GM19239 (cell line): ENCODE measurements at places on chromosomes 5 and 9.
A peak's percentile ranks its signal among the peaks of the same experiment; 100 is the strongest.

- DNase-seq, result no peak
Measured at GRCh38 chr5:91487420-91487819, 104.3 kb upstream of the ARRDC3 start.

GRCh38 chr5:72108202-72109061, 1.2 kb downstream of the MAP1B start:
- peak; percentile 34 for DNase-seq

GRCh38 chr9:134669399-134669955, 27.9 kb downstream of the COL5A1 start:
- no peak for DNase-seq

GRCh38 chr5:180104168-180104530, 32.6 kb upstream of the RNF130 start:
- DNase-seq, result no peak

- DNase-seq, result no peak
Measured at GRCh38 chr5:19179571-19179970, 808.4 kb downstream of the CDH18 start.

DNA sequence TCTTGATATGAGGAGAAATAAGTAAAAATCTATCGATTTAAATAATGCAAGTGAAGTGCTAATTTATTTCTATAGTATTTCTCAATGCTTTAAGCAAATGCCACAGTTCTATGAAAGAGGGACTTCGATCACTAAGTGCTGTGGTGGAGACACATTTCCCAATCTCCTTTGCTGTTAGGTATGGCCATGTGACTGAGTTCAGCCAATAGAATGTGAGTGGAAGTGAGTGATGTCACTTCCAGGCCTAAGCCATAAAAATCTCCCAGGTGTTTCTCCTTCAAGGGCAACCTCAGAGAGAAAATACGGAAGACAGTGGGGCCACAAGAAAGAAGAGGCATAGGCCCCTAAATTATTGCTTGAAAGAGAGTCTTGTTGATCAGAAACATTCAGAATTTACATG, 100.3 kb upstream of the ANKH start:
- no peak for DNase-seq

GRCh38 chr5:111168608-111169007, 55.6 kb upstream of the CAMK4 start:
- DNase-seq, result no peak

DNA sequence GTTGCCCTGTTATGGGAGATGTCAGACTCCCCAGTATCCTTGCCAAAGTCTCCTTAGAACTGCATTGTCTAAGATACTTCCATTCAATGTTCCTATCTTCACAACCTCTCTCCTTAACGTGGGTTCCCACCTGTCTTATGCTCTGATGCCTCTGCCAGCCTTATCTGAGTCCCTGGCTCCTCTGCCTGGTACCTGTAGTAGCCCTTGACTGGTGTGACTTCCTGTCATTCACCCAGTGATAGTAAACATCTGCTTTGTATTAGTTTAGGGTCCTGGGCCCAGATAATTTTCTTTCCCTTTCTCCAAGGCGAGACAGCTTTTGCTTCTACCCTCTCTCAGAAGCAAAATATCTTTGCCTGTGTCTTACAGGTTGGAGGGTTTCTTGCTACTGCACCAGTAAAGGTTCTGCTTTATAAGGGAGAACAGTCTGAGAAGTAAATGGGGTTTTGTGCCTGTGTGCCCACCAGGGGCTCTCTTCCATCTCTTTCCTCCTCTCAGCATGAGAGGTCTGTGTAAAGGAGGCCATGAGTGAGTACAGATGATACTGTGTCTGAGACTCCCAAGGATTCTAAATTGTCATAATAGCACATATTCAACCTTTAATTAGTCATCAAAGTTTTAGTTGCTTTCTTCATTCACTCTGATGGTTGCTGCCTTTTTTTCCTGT, 220.8 kb downstream of the PRR16 start:
- no peak for DNase-seq

DNA sequence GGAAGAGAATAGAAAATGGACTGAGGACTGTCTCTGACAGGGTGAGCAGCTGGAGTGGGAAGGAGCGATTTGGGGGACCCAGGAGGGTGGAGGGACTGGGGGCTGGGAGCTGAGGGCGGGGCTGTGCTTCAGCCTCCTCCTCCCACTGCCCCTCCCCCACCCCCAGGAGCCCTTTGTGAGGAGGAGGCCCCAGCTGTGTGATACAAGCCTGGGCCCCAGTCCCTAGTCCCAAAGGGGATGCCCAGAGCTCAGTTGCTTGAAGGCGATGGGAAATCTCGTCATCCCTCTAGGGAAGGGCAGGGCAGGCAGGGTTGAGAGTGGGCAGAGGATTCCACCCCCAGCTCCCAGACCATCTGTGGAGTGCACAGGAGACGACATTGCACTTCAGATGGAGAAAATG, at the start of gene SPATA31E1:
SPATA31E1 (plus strand) TSS at position 251 of the 400 bp plus-strand sequence; CDS start at position 266, 15 bp downstream.
- no peak for DNase-seq

- DNase-seq, result no peak
Measured at GRCh38 chr9:92507496-92507895, 25.2 kb upstream of the ASPN start.

- no peak for DNase-seq
Measured at GRCh38 chr5:82106756-82107155, 134.9 kb downstream of the ATG10 start.

DNA sequence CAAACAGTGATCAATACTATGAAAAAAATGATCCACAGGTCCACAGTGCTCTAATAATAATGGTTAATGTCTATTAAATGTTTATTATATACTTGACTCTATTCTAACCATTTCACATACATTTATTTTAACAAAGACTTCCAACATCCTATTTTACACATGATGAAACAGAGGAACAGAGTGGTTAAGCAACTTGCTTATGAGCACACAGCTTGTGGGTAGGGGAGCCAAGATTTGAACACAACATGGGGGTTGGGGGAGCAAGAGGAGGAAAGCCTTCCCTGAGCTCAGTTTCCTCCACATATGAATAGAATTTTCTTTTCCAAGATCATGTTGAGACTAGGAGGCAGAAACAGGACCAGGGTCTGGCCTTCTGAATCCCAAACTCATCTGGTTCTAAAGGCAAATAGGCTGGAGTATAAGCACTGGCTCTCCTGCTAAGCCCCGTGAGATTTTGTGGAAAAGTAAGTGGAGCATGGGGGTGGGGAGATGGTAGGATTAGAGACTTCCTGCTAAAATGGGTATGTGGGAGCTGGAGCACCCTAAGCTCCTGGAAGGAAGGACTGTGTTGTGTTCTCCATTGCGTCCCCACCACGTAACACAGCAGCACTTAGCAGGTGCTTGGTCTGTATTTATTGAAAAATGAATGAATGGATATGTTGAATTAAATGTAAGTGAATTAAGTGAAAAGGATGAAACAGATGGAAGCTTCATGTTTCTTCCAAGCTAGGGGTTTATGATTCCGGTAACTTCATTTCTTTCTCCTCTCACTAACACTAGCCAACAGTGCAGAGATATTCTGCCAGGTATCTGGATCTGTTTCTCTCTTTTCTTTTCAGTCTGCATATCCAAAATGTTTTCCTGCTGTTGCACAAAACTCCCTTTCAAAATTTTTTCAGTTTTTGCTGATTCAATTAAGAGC, 26.9 kb upstream of the GALNT10 start:
- no peak for DNase-seq

DNA sequence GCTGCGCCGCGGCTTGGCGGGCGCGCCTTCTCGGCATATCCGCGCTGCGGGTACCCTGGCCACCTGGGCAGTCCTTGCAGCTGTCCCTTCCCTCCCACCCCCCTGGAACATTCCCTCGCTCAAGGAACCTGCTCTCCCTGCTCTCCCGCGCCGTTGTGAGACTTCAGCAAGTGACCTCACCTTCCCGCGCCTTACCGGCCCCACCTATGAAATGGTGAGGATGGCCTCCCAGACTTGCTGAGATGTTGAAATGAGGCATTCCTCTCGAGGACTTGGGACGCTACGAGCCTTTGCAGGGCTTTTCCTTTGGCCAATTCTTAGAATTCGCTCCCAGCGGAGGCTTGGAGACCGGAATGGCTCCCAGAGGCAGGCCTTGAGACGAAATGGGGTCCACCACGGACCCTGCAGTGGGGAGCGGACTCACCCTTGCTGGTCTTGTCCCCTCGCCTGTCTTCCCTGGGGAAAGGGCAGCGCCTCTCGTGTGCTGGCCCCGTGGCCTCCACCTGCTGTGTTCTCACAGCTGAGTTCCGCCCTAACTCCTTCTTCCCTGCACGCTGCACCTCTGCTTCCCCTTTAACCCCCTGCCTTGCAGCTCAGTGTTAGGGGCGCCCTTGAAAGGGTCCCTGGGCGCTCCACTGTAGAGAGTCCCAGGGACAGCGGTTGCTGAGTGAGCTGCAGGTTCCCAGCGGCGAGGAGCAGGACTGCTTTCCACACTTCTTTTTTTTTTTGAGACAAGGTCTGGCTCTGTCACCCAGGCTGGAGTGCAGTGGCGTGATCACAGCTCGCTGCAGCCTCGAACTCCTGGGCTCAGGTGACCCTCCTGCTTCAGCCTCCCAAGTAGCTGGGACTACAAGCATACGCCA, 907 bp downstream of the HMCN2 start:
- no peak for DNase-seq

DNA sequence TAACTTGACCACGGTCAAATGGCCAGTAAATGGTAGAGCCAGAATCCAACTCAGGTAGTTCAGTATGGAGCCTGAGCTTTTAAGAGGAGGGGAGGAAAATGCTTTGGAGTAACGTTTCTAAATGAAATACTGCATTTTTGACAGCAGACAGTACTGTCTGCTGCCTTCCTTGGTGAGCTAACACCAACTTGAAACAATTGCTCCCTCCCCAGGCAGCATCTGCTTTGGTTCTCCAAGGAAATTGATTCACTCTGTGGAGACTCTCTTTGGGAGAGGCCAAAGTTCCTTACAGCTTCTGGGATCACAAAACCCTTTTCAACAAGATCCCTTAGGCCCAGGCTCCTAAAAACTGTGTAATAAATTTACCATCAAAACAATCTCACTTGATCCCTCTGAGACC, 75.2 kb upstream of the SSBP2 start:
- DNase-seq, result no peak

- DNase-seq, result no peak
Measured at GRCh38 chr5:15522187-15522520, 22.2 kb downstream of the FBXL7 start.

- no peak for DNase-seq
Measured at GRCh38 chr5:5298068-5298633, 124.3 kb upstream of the ICE1 start.

- no peak for DNase-seq
Measured at GRCh38 chr9:133837627-133838597, 99.8 kb upstream of the SARDH start.

GRCh38 chr9:125931211-125931610, 184.0 kb downstream of the PBX3 start:
- no peak for DNase-seq

DNA sequence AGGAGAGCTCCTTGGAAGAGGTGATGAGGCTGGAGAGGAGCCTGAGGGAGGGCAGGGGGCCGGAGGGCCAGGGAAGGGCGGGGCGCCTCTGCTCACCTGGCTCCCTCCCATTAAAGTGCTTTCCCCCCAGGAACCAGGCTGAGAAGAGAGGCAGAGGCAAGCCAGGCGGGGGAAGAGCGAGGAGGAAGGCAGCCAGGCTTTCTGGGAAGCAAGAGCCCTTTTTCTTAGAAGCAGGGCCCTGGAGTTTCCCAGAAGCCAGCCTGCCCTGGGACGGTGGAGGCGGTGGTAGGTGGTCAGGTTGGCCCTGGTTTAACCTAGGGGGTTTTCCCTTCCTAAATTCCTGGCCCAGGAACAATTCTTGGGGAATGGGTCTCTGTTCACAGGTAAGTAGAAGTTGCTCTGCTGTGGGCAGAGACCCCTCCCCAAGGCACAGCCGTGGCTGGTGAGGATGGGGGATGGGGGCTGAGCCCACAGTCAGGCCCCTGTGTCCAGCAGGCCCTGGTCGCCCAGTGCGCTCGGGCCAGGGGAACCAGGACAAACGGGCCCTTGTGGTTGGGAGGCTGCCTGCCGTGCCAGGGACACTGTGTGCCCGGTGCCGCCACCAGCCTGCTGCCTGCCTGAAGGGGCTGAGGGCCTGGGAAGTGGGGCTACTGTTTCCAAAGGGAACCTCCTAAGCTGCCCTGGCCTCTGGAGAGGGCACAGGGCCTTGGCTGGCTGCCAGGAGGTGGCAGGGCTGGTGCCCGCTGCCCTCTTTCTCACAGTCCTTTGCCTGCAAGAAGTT, 16.6 kb upstream of the RALGDS start:
- no peak for DNase-seq

- DNase-seq, result no peak
Measured at GRCh38 chr9:3608011-3608410, 82.2 kb upstream of the RFX3 start.

GRCh38 chr5:91670563-91670962, 287.4 kb upstream of the ARRDC3 start:
- DNase-seq, result no peak

DNA sequence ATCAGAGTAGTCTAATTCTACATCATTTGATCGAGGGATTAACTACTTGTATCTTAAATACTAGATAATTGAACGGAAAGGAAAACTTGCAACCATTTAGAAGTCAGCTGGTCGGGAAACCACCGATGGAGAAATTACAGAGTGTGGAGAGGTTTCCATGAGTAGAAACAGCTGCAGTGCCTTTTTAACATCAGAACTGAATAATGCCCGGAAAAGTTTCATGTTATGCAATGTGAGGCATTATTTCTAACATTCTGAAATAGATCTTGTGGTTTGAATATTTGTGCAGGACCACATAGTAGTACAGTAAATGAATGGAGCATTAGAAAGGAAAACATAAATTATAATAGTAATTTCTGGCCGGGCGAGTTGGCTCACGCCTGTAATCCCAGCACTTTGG, 88.1 kb upstream of the RNF180 start:
- no peak for DNase-seq

DNA sequence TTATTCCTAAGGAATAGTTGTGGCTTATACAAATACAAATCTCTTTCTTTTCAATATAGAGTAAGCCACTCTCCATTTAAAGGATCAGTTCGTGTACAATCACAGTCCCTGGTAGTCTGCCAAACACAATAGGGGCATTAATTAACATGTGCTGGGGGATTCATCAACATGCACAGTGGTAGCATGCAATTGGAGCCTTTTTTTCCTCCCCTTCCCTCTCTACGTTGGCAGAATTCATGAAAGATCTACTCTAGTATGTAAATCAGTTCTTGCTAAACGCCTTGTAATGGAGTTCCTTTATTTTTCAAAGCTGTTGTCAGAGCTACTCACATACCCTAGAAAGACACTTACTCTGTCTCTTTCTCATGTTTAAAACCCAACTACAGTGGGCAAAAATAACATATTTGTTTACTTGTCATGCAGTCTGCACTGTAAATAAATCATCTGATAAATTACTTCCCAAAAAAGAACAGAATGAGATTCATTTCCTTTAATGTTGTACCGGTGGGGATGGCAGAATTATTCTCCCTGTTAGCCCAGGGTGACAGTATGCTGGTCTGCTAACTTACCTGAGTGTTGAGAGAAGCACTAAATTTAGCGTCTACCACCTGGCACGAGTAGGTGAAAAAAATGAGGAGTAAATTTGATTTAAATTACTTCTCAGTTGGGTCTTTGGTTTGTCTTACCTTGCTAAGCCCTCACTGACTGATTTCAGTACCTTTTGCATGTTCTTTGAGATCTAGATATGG, 341.5 kb upstream of the CCNH start:
- no peak for DNase-seq

DNA sequence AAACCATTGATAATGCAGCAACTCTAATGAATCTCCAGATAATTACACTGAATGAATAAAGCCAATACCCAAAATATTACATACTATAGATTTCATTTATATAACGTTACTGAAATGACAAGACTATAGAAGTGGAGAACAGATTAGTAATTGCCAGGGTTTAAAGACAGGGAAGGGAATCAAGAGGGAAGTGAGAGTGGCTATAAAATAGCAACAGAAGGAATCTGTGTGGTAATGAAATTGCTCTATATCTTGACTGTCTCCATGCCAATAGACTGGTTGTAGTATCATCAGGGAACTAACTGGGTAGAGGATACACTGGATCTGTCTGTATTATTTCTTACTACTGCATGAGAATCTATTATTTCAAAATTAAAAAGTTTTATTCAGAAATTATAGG, 396.5 kb upstream of the RPS23 start:
- DNase-seq, result no peak
